Activated CD8-positive, alpha-beta memory T cell treated with anti-CD3 and anti-CD28 coated beads, Interleukin-2, amount 50 U/mL, for 4 hours (primary cell): ENCODE measurements at places on chromosomes 1 and 21.

GRCh38 chr21:39503123-39503762, 51.5 kb downstream of the SH3BGR start:
- no peak for DNase-seq

DNA sequence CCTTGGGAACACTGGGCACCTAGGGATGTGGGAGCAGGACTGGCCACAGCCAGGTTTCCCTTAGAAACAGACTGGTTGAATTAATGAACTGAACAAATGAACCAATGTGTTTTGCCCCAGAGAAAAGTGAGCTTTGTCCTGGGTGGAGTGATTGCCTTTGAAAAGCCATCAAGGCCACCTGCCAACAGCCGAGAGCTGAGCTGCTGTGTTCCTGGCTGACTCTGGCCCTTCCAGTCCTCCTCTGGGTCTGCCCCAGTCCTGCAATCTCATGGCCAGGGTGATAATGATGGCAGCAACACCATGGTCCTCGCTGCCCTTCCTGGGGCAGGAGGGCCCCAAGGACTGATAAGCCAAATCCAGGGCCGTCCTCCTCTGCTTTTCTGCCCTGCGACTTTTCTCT, 18.2 kb upstream of the GJA9 start:
- DNase-seq: no peak

DNA sequence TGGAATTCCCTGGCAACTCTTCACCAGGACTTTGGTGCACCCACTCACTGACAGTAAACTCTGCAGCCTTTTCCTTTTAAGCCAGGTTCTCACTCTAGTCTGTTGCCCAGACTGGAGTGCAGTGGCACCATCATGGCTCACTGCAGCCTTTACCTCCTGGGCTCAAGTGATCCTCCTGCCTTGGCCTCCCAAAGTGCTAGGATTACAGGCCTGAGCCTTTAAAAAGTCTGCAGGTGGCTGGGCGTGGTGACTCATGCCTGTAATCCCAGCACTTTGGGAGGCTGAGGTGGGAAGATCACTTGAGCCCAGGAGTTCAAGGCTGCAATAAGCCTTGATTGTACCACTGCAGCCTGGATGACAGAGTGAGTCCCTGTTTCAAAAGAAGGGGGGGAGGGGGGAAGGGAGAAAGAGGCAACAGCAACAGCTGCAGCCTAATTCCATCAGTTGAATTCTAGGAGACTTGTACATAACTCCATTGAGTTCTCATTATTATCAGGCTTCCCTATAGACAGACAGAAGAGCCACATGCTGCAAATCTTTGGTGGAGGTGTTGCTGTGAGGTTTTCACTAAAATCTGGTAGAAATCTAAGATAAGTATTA, 8.1 kb upstream of the HNRNPR start:
- no peak for DNase-seq

GRCh38 chr1:101431956-101432510, 195.2 kb downstream of the S1PR1 start:
- DNase-seq: no peak

DNA sequence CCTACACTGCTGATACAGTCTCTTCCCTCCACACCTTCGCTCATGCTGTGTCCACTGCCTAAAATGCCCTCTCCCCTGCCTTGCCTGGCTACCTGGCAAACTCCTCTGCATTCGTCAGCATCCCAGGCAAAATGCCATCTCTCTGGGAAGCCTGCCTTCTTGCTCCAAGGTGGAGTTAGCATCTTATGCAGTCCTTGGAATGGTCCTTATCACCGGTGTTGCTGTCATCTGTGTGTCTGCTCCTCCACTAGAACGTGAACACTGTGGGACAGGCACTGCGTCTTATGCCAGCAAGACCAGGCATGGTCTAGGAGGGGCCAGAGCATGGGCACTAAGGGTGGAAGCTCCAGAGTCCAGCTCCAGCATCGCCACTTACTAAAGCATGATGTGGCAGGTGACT, 211.8 kb downstream of the MATN1 start:
- DNase-seq: no peak
